ENCODE measurements at places on chromosomes 13 and 19.

- DNase-seq: no peak
Measured at GRCh38 chr13:76954538-76954937, 6.2 kb downstream of the ACOD1 start.

GRCh38 chr13:51222037-51222685 is at the start of gene FAM124A:
Gene FAM124A, plus strand, starts transcription at chr13:51222398. Its CDS starts 104 bp downstream, at chr13:51222502.
- no peak for DNase-seq

- no peak for DNase-seq
Measured at GRCh38 chr13:41693434-41693833, 236.1 kb downstream of the RGCC start.

GRCh38 chr19:29266603-29267002 is 53.7 kb upstream of the UQCRFS1 start:
- DNase-seq: no peak

GRCh38 chr13:91189506-91189905 is 158.0 kb upstream of the MIR17HG start:
- no peak for DNase-seq

GRCh38 chr13:112983428-112984196 is 14.6 kb downstream of the MCF2L start:
- DNase-seq: no peak

DNA sequence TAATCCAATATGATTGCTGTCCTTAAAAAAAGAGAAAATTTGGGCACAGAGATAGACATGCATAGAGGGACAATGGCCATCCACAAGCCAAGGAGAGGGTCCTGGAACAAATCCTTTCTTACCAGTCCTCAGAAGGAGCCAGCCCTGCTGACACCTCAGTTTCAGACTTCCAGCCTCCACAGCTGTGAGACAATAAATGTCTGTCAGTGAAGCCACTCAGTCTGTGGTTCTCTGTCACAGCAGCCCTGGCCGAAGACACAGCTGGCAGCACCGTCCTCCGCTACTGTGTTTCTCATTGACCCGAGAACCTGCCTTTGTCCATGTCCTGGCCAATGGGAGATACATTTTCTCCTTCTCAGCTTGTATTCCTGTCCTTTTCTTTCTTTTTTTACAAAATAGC is 207.9 kb downstream of the TM9SF2 start:
- no peak for DNase-seq

DNA sequence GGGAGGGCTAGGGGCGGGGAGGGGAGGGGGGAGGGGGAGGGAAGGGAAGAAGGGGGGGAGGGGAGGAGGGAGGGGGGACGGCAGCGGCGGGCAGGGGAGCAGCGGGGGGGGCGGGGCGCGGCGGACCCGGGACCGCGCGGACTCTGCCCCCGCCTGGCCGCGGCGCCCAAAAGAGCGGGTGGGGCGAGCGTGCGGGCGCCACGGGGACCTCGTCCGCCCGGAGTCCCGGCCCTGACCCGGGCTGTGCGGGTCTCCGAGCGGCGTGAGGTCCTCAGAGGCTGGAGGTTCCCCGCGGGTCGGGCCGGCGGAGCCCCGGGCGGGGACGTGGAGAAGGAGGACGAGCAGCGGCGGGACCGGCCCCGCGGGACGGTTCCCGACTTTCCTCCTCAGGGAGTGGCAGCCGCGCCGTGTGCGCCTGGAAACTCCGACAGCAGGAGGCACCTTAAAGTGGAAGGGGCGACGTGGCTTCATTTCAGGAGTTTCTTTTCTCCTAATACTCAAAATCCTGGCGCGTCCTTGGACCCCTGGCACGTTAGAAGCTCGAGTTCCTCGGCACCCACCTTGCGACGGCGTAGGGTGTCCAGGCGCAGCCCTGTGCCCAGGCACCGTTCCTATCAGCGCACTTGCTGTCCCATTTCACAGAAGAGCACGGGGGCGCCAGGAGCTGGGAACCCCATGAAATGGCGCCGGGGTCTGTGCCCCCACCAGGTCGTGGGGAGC is 518 bp upstream of the PLPP2 start:
- no peak for DNase-seq

GRCh38 chr13:102197193-102197592 is 204.7 kb downstream of the FGF14 start:
- DNase-seq: no peak

GRCh38 chr19:23779645-23780044 is 21.0 kb upstream of the ZNF681 start:
- no peak for DNase-seq

DNA sequence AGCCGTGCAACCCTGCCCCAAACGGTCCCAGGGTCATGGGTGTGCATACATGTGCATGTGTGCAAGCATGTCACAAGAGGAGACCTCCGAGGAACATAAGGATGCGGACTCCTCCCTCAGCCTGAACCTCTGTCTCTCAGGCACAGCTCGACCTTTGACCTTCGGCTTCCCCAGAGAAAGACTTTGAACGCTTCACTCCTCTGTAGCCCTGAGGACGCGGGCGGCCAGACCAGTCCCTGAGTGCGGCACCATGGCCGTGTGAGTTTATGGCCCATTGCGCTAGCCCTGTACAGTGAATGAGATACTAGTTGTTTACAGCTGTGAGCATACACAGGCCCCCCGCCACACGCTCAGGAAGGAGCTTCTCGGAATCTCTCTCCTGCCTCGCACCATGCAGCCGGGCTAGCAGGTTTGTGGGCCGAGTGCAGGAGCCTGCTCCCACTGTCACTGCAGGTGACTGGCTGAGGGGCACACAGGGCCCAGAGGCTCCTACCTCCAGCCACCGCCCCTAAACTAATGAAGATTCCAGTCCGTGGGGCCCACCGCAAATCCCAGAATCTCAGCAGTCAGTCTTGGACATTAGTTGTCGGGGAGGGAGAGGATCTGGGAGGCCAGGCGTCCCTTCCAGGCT is 10.8 kb downstream of the RASA3 start:
- DNase-seq: no peak

GRCh38 chr13:110194451-110194850 is 112.5 kb downstream of the COL4A1 start:
- no peak for DNase-seq

- no peak for DNase-seq
Measured at GRCh38 chr13:90443268-90443667, 904.2 kb upstream of the MIR17HG start.

DNA sequence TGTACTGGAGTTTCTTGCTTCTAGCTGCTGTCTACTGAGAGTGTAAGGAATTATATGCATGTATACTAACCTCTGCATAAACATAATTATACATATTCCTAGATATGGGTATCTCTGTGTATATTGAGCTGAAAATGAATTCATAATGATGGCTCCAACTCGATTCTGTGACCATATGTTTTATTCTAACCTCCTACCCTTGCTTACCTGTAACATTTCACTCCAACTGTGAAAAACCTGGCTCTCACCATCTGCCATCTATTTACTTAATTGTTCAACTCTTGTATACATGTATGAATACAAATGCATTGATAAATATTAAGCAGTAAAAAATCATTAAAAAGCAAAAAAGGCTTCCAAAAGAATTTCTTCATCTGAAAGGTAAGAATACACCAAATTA is 1729.5 kb upstream of the SPRY2 start:
- no peak for DNase-seq

DNA sequence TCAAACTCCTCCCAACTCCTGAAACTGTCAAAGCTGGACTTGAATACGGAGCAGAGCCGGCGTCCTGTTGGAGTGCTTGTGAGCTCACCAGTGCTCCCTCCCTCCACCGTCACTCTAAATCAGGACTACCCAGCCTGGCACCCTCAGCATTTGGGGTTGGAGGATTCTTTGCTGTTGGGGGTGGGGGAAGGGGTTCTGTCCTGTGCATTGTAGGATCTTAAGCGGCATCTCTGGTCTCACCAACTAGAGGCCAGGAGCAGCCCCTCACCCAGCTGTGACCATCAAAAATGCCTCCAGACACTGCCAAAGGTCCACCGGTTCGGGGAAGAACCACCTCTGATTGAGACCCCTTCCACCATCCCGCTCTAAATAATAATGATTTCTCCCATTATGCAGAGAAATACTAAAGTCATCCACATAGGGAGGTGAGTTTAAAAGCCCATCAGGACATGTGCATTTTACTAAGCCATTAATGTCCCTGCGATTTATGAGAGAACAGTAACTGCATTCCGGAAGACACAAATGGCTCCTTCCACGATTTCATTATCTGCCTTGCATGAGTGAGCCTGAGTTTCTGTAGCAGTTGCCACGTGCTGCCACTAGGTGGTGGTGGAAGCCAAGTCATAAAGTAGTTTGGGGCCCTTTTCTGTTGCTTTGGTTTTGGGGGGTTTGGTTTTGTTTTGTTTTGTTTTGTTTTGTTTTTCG is 16.1 kb upstream of the USP29 start:
- peak; percentile 43 for DNase-seq

GRCh38 chr19:45040059-45040771 is 1.4 kb downstream of the CLASRP start:
- no peak for DNase-seq

DNA sequence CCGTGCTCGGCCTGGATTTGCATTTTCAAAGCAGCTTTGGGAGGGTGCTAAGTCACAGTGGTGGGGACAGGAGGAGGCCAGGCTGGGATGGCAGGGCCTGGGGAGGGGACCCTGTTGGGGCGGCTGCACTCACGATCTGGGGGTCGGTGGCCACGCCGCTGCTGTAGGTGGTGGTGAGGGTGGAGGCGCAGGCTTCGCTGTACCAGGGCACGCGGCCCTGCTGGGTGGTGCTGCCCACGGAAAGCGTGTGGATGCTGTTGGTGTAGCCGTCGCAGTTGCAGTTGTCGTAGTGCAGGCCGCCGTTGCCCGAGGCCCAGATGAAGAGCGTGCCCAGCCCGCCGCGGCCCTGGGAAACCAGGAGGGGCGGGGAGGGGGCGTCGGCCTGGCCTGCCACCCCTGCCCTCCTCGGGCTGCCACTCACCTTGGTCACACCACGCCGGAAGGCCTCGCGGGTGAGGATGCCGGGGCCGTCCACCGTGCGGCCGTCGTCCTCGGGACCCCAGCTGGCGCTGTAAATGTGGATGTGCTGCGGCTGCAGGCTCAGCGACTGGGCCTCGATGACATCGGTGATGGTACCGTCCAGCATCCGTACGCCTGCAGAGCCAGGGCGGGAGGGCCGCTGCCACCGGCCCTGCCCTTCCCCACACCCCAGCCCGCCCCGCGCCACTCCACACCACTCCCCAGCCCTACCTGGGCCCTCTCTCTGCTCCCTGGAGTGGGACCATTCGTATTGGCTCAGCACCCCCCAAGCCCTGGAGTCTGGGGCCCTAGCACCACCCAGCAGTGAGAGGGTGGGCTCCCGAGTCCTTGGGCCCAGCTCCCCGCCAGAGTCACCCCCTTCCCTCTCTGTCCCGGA is 3.2 kb downstream of the PCSK4 start:
- DNase-seq: no peak

- DNase-seq: no peak
Measured at GRCh38 chr19:58350001-58350861, 3.1 kb downstream of the A1BG start.

GRCh38 chr19:28034936-28035335 is 1178.0 kb downstream of the UQCRFS1 start:
- DNase-seq: no peak

- no peak for DNase-seq
Measured at GRCh38 chr13:63438951-63439350, 2023.3 kb upstream of the PCDH20 start.

DNA sequence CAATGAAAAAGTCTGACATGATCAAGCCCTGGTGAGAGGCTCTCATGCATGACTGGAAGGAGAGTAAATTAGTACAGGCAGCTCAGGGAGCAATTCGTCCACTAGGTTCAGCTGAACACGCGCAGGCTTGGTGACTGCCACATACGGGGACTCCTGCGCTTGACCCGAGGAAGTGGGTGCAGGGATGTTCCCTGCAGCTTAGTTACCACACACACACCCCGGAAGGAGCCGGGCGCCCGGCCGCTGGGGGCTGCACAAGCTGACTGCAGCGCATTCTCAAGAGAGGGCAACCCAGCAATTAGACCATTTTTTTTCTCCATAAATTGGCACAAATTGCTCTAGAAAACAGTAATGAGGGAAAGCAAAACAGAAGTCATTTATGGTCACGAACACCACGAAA is 23.0 kb upstream of the MIER2 start:
- no peak for DNase-seq

DNA sequence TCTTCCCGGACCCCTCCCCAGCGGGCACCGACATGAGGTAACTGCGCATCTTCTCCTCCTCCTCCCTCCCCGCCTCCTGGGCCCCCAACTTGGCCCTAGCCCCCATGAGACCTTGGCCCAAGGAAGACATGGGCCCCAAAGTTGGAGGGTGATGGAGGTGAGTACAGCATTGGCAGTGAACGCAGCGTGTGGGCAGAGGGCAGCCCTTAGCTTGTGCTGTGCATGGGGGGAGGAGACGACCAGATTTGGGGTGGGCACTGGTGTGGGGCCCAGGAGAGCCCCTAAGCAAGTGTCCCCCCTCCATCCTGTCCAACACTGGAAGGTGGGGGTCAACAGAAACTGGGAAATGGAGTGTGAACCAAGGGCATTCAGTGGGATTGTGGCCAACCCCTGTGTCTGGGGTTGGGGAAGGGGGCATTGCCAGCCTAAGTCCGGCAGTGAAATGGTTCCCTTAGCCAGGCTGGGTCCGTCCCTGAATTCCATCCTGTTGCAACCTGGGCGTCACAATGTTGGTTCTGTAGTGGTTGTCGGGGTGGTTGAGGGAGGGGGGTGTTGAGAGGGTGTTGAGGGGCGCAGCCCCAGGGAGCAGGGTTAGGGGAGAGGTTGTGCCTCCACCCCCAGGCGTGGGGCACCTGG is 23.5 kb downstream of the NUMBL start:
- DNase-seq: no peak

DNA sequence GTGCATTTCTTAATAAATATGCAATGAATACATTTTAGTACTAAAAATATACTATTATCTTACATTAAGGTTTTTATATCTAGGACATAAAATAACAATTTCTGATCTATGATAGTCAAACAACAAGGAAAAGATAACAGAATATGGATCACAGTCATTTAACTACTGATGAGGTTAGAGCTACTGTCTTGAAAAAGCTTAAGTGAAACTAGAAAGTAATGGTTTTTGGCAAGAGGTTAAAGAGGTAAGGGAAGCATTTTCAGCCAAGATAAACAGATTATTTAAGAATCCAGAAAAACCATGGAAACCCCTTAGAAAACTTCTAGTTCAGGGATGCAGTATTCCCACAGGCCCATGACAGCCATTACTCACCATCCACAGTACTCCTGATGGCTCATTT is 787.4 kb downstream of the DACH1 start:
- DNase-seq: no peak

GRCh38 chr13:79108914-79109643 is 297.0 kb downstream of the RBM26 start:
- no peak for DNase-seq

- DNase-seq: no peak
Measured at GRCh38 chr13:76735641-76736040, 150.6 kb downstream of the KCTD12 start.

- no peak for DNase-seq
Measured at GRCh38 chr19:14149509-14149994, 13.2 kb upstream of the ASF1B start.

- DNase-seq: no peak
Measured at GRCh38 chr19:28632371-28633080, 580.4 kb downstream of the UQCRFS1 start.

GRCh38 chr19:45250832-45251451 is at the start of gene MARK4:
Gene MARK4, plus strand, starts transcription at chr19:45251271. Its CDS starts 318 bp downstream, at chr19:45251589.
- peak; percentile 19 for DNase-seq

DNA sequence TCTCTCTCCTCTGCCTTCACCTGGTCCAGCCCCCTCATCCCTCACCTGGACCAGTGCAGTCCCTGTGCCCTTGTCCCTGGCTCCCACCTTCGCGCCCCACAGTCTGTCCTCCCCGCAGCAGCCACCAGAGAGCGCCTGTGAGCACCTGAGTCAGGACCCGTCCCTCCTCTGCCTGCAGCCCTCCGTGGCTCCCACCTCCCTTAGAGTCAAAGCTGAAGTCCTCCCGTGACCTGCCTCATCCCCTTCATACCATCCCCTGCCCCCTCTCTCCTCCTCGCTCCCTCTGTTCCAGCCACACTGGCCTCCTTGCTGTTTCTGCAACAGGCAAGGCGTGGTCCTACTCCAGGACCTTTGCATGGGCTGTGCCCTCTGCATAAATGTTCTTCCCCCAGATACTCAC is 10.3 kb downstream of the CELF5 start:
- no peak for DNase-seq
